CD4-positive, alpha-beta T cell treated with Interleukin-6 for 4 hours (primary cell): ENCODE measurements at places on chromosomes 6 and 20.

DNA sequence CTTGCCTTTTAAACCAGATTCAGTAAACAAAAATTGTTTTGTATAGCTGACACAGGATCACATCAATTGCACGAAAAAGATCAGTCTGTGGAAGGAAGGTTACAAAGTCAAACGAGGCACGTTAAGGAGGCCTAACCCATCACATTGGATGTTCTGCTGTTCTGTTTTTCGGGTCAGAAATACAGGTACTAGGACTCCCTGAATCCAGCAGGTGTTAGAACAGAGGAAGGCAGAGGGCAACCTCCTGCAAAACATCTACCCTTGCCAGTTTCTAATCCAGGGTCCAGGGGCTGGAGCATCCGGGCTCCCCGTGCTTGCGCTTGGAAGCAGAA is 64.6 kb downstream of the PLG start:
- no peak for DNase-seq

DNA sequence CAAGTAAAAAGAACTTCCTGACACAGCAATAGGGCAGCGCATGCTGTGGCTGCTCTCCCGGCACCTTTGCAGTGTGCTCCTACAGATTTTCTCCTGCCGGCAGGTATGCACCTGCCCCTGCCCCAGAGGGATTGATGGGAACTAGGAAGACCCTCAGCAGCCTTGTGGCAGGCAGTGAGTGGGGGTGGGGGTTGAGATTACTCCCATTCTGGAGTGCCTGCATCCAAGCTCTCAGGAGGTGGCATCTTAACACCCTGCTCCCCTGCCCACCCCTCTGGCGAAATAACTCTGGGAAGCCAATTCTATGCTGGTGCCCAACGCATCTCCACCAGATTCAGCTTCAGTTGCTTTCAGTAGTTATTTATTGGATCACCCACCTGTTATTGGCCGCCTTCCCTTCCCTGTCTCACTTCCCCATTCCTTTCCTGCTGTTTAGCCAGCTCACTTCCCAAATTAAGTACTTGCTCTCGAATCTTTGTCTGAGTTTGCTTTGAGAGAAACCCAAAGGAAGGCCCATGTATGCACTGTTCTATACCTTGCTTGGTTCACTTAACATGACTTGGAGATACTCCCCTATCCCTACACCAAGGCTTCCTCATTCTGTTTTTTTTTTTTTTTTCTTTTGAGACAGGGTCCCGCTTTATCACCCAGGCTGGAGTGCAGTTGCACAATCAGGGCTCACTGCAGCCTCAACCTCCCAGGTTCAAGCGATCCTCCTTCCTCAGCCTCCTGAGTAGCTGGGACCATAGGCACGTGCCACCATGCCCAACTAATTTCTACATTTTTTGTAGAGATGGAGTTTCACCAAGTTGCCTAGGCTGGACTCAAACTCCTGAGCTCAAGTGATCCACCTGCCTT is 29.3 kb upstream of the SLC23A2 start:
- DNase-seq = no peak

DNA sequence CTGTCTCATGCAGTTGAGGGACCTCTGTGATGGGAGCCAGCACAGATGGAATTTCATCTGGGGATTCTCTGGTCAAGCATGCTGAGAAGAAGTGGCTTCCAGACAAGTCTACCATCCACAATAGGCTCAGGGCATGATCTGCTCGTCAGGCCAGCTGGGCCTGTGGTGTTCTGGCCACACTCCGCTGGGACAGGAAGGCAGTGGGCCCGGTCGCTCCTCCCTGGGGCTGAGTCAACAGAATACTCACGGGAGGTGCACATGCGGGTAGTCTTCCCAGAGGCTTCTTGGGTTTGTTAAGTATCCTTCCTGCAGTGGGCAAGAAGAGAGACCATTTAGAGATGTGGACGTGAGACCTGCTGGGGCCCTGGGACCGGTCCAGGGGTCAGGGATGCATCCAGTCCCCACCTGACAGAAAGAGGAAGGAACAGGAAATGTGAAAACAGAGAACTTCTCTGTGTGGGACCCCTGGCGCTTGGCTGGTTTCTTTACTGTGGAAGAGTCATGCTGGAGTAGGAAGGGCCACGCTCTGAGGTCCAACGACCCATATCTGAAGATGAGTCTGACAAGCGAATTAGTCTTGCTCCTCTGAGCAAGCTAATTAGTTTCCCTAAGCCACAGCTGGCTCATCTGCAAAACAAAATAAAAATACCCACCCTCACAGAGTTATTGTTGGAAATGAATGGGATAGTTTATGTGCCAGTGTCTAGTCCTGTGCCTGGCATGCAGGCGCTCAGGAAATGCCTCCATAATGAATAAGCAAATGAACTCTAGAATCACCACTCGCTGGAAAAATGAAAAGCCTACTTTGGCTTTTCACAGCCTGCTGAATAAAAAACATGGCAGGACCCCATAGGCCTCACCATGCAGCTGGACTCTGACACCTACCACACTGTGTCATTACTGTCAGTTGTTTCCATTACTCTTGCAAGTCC is 67.3 kb downstream of the TRAM2 start:
- no peak for DNase-seq

DNA sequence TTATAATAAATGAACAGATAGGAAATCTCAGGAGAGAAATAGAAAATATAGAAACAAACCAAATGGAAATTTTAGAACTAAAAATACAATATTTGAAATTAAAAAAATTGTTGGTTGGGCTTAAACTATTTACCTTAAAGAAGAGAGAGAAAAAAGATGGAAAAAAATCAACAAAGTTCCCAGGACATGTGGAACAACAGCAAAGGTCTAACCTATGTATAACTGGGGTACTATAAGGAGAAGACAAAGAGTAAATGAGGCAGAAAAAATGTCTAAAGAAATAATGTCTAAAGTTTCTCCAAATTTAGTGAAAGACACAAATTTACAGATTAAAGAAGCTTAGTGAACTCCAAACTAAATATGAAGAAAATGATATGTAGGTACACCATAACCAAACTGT is 41.1 kb upstream of the ZBTB24 start:
- no peak for DNase-seq

DNA sequence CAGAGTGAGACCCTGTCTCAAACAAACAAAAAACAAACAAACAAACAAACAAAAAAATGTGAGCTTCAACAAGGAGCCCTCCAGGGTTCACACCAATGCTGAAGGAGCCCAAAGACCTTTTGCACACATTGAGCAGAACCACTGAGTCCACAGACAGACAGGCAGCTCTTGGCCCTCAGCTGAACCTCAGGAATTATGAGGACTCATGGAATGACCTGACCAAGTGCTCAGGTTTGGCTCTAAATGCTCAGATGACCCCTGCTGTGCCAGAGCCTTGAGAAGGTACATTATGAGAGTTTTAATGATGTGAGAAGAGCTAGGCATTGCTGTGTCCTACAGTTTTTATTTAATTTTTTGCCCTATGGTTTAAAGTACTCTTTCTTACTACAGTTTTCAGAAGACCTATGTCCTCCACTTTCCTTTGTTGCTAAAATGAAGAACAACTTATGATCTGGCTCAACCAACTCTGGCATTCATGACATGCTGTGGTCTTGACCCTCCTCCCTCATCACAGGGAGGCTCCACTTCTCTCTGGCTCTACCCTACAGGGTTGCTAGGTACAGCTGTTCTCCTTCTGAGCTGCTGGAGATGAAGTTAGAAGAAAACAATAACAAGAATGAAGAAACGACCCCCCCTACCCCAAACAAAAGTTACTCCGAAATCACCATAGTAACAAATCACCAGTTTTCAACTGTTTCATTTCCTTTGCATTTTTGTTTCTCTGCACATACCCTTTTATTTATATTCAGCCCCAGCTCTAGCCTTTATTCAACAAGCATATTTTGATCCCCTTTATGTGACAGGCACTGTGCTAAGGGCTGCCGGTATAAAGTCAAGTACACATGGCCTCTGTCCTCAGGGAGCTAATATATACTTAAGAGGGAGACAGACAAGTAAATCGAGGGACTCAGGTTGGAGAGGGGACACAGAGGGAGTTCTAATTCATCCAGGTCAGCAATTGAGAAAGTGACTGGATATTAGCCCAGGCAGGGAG is 128.7 kb upstream of the TRAF3IP2 start:
- no peak for DNase-seq

DNA sequence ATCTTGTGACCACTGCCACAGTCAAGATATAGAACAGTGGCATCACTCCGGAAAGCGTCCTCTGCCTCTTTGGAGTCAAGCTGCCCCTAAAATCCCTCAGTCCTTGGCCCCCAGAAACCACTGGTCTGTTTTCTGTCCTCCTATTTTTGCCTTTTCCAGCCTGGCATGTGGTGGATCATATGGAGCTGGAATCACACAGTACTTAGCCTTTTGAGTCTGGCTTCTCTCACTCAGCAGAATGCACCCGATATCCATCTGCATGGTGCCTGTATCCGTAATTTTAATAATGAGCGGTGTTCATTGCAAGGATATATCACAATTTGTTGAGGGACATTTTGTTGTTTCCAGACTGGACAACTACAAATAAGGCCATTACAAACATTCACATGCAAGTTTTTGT is 49.0 kb upstream of the STX16 start:
- no peak for DNase-seq

DNA sequence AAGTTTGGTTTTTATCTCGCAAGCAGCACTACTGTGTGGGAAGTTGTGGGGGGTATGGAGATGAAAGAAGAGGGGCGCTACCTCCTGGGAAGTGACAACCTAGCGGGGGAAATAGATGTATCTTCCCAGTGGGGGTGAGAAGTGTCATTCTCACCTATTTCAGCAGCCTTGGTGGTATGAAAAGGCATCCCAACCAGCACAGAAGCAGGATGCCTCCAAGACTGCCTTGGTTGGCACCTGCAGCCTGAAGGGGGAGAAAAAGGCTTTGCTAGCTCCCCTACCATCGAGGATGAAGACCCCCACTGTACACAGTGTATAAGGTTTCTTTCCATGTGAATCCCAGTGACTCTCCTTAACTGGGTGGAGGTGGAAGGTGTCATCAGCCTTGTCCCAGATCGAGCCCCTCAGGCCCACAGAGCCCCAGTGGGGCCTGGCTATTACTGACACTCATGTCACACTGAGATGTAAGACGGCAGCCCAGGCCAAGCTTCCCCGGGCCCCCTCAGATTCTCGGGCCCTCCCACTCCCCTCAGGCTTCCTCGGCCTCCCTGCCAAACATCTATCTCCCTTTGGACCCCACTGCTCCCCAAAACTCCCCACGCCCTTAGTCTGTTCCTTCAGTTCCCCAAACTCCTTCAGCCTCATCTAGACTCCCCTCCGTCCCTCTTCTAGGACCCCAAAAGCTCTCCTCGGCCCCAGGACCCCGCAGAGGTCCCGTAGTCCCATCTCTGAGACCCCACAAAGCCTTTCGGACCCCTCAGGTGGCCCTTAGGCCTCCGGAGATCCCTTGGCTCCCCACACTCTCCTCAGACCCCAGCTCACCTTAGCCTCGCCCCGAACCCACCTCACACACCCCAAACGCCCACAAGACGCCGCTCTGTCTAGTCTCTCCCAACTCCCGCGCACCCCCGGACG is 688 bp downstream of the COMMD7 start:
- peak; percentile 23 for DNase-seq

- no peak for DNase-seq
Measured at GRCh38 chr20:64256282-64256935, 861 bp downstream of the PCMTD2 start.

DNA sequence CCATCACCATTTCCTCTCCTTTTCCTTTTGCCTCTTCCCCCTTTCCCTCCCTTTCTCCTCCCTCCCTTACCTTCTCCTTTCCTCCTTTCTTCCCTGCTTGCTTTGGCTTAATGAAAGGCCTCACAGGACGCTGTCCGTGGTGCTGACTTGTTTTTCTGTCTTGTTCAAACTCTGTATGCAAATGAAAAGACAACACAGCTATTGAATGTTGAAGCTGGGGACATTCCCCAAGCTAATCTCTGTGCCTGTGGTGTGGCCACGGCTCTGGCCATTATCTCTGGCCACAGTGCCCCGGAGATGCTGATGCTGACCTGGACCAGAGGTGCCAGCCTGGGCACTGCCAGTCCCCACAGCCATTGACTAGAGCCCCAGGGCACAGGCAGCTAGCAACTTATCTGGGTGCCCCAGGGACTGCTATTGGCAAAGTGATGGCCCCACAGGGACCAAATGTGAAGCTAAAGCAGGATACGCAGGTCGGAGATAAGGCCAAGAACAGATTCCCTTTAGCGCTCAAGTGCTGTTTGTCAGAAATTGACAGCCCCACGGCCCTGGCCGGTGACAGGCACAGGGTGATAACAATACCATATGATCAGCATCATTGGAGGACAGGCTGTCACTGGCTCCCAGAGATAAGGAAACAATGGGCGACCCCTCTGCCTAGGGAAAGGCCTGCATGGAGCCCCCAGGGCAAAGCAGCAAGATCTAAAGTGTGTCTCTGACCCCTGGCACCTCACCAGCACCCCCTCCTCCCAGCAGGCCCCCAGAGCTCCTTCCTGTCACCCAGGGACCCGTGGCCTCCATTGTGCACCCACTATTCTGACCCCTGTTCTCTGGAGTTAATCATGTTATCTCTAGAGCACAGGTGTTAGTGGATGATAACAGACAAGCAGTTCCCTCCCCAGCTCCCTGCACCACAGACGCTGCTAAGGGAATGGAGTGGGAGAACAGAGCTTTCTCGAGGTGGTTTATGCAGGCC is 31.6 kb upstream of the SLC32A1 start:
- peak; percentile 51 for DNase-seq
